ENCODE measurements at places on chromosomes 2 and 18.

GRCh38 chr2:195716466-195716865, 59.4 kb downstream of the SLC39A10 start:
- no peak for DNase-seq

- no peak for DNase-seq
Measured at GRCh38 chr2:44843641-44844310, 97.7 kb upstream of the SIX3 start.

DNA sequence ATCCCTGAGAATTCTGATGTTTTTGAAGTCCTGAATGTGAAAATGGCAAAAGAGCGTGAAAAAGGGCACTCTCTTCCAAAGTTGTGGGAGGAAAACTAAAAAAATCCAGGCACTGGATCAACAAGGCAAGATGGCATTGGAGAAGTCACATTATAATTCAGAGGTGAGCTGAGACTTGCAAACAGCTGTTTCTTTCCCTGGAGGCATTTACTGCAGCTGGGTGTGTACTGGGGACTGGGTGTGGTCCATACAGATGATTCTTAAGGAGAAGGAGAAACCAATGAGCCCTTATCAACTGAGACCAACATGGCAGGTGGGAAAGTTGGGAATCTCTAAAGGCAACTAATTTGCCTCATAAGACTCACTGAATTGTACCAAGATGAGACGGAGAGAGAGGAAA, 313.9 kb downstream of the TRIB2 start:
- DNase-seq, result no peak

- no peak for DNase-seq
Measured at GRCh38 chr2:112885506-112885902, 25.5 kb upstream of the IL37 start.

DNA sequence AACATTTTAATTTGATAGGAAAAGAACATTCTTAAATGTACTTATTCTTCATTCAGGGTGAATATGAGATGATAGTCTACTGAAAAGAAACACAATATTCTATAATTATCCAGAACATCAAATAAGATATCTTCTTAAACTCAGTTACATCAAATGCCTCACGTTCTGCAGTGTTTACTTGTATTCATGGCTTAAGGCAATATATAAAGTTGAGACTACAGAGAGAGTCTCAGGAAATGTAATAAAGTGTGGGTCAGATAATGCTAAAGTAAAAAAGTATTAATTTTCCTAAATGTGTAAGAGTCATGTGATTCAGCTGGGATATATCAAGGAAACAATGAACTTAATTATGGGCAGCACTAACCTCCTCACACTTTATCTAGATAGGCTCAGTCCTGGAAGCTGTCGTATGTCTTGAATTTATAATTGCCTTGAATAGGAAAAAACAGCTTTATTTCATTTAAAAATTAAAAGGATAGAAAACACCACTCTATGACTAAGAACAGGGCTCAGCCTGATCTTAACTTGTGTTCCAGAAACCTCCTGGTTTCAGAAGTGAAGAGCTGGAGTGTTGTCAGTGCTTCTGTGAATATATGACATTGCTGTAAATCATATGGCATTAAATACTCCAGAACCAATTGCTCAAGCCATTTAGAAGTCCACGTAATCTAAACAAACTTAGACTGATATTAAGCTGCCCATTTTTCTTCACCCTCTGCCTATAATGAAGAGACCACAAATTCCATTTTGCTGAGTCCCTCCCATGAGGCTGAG, 240.2 kb downstream of the FSIP2 start:
- no peak for DNase-seq

- no peak for DNase-seq
Measured at GRCh38 chr18:14921547-14921946, 173.6 kb downstream of the ANKRD30B start.

DNA sequence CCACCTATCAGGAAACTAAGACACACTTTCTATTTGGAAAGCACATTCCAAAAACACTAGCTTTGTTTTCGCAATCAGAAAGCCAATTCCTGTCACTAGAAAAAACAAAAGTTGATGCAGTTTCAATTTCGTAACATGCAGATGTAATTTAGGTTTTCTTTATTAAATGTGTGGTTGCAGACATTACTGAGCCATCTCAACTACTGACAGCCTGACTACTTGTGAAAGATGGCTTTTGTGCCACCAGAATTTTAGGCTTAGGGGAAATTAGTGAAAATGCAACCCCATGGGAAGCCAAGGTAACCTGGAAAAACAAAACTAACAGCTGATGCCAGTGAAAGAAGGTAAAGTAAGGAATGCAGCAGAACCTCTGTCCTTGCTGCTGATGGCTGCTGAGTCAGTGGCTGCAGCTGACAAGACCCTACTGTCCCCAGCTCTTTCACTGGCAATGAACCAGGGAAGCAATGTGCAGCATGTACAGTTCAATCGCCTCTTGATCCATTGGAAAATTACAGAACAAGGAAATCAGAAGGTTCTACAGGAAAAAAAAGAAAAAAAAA, 34.9 kb downstream of the FEZ2 start:
- no peak for DNase-seq

- DNase-seq, result no peak
Measured at GRCh38 chr2:75367401-75367800, 168.1 kb upstream of the TACR1 start.

- no peak for DNase-seq
Measured at GRCh38 chr18:44080054-44080453, 600.6 kb upstream of the SETBP1 start.

- no peak for DNase-seq
Measured at GRCh38 chr18:55633032-55633431, 45.0 kb upstream of the TCF4 start.

GRCh38 chr18:34772887-34773286, 62.8 kb downstream of the DTNA start:
- no peak for DNase-seq

- no peak for DNase-seq
Measured at GRCh38 chr2:55518841-55519165, 715 bp upstream of the CFAP36 start.

DNA sequence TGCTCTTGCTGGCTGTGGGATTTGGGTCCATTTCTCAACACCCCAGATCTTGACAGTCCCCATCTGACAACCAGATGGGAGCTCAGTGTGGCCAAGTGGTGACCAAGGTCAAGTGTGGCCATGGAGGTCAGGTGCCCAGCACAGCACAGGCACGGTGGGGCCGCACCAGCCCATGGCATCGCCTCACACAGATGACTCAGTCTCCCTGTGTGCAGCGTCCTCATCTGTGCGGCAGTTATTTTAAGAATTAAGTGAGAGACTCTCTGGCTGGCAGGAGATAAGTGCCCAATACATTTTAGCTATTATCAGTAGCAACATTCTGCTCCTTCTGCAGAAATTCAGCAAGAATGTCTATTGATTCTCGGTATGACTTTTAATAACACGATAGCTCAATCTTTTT, 167.2 kb downstream of the DDX1 start:
- no peak for DNase-seq
